Heart left ventricle (tissue), 16 donors: ENCODE measurements at places on chromosomes 3 and 15.
A peak's percentile ranks its signal among the peaks of the same experiment; 100 is the strongest.

DNA sequence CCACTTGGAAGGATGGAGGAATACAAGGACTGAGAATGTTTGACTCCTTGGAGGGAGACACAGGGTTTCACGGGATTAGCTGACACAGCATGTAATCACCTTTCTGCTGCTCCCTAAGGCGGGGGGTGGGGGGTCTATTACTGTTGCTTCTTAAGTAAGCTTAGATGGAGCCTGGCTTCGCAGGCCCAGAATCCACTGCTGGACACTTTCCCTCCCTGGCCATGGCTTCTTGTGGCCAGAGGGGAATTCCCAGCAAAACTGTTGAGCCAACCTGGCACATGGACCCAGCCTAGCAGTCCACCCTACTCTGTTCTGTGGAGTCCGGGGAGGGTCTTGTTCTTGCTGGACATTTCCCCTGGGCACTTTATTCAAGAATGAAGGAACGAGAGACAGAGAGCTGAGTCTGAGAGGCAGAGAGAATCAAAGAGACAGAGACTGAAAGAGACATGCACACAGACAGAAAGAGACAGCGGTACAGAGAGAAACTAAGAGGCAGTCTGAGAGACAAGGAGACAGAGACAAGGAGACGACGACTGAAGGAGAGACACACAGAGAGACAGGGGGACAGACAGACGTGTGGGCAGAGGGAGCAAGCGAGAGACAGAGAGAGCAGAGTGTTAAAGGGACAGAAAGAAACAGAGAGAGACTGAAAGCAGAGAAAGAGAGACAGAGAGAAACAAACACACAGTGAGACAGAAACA lies 55.6 kb upstream of the DLG1 start:
- DNase-seq, result no peak

- DNase-seq, result peak; percentile 82
Observed at GRCh38 chr15:77083381-77084160, 12.7 kb upstream of the TSPAN3 start.

- no peak for DNase-seq
Observed at GRCh38 chr3:75737831-75738493, 47.4 kb downstream of the ZNF717 start.

- DNase-seq, result no peak
Observed at GRCh38 chr15:39589815-39590644, 9.2 kb downstream of the THBS1 start.

DNA sequence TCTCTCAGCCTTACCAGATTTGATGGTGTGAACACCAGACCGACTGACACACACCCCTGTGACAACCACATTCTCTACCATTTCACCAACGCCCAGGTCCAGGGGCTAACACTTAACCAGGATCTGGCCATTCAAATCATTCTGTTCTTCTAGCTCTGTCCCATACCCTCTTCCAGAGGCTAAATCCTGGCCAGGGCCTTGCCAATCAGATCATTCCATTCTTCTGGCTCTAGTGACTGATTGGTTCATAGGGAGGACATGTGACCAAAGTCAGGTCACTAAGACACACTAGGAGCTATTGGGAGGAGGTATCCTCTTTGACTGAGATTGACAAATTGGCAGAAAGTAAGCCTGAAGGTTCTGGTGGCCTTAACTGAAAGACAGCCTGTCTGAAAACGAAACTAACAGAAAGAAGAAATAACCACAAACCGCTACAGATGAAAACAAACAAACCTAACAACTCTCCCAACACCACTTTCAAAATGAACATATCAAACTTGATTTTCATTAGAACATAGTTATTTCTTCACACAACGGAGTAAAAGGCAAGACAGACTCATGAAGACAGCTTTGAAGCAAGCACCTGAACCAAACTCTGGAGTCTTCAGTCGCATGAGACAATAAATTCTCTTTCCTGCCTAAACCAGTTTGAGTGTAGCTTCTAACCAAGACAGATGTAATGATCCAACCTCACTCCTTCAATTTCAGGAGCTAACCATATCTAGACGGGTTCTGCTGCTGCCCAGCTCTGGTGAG lies 68.5 kb downstream of the TRANK1 start:
- DNase-seq, result no peak
